ENCODE measurements at places on chromosomes 2 and 18.

- DNase-seq, result no peak
Observed at GRCh38 chr2:225326969-225327368, 72.5 kb upstream of the NYAP2 start.

DNA sequence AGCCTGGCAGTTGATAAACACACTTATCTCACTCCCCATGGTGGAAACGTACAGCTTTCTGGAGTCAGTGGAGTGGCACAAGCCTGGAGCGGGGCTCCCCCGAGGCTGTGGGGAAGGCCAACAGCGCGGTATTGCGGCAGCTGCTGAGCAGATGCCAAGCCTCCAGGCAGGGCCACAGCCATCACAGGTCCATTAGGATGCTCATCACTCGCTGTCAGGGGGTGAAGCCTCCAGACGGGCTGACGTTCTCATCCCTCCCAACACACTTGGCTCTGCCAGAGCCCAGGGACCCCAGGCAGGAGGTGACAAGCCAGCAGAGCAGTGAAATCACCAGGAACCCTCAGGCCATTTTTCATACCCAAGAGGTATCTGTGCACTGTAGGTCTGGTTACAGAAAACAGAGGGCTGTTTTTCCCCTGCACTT lies 529.2 kb upstream of the KLHL29 start:
- no peak for DNase-seq

DNA sequence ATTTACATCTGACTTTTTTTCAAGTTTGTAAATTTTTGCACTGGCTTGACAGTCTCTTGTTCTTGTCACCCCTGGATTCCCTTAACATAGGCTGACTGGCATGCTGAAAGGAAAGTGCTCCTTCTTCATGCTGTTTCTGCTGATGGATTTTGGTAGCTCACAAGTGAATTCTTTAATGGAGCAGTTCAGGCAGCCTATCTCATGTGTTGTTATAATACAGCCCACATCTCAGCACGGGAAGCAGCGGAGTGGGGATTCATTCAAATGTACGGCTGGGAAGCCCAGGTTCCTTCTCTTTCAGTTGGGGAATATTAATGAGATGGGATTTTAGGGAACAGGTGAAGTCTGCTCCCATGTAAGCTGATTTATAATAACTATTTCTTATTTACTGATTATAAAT lies 142.8 kb downstream of the CD8B2 start:
- DNase-seq, result no peak

DNA sequence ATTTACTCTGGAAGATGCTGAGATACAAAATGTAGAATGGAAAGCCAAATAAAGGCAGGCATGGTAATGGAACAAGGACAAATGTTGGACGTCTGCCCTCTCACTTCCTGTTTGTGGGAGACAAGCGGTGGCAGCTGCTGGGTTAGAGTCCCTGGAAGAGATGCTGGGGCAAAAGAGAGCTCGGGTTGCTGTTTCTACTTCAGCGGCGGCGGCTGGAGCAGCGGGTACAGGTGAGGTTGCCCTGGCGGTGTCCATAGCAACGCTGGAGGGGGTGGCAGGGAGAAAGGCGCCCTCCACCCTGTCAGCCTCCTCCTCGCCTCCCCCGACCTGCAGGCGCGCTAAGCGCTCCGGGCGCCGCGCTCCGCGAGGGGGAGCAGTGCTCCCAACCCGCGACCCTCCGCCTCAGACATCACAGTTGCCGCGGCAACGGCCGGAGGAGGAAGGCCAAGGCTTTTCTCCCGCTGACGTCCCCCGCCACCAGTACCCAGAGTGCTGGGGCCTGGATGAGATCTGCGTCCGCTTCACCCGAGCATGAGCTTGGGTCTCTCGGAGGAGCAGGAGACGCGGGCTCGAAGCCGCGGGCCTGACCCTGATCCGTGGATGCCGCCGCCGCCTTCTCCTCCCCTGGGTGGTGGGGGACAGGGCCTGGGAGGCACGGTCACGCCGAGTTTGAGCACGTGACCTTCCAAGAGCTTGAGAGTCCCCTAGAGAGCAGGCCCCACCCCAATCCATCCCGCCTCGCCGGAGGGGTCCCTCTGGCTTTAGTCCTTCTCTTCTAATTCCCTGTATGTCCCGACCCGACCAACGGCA lies 65.6 kb downstream of the NOL4 start:
- no peak for DNase-seq

DNA sequence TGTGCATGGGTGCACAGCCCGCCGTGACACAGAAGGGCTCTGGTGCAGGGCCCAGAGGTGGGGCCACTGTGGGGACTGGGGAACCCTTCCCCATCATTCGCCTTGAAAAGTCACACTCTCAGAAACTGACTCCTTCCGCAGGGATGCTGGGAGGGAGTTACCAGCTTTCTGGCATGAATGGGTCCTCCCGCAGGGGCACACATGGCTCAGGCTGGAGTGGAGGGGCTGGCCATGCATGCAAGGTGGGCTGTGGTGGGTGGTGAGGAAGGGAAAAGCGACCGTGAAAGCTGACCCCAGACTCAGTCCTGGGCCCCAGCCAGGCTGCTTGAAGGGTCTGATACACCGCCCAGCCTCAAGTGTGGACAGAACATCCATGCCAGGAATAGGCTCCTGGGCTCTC lies 201.1 kb downstream of the TNS1 start:
- no peak for DNase-seq

DNA sequence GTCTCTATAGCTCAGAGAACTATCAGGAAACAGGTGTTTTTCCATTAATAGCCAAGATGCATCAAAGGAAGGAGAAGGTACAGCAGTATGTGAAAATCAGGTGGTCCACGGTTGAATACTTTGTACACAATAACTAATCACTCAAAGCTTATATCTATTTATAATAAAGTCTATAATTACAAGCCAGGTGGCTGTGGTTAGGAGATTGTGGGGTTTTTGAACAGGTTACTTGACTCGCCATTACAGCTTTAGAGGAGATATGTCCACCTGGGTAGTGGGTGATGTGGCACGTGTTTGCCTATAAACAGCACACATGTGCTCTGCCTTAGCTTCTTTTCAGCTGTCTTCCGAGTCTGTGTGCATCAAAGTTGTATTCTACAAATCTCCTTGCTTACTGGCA lies 892.2 kb upstream of the ZEB2 start:
- DNase-seq, result no peak

DNA sequence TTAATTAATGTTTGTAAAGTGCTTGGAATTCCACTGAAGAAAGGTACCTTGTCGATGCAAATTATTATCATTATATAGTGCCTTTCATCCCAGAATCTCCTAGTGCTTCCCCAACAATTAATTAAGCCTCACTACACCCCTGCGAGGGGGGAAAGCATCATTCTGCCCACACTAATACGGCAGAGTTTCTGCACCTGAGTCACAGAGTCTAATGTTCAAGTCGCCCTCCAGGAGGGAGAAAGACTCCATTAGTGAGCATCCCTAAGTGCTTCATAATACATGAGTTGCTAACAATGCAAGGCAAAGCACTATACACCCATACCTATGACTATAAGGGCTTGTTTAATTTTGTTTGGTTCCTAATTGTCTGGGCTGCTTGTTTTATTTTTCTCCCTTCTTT lies 25.4 kb upstream of the NRP2 start:
- DNase-seq, result no peak

DNA sequence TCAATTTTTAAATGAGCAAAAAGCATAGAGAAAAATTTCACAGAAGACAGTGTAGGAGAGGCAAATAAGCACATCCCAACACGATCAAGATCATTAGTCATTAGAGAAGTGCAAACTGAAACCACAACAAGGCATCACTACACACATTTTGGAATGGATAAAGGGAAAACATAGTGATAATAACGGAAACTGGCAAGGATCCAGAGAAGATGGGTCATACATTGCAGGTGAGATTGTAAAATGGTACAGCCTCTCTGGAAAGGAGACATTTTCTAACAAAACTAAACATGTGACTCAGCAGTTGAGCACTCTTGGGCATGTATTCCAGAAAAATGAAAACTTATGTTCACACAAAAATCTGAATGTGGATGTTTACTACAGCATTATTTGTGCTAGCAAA lies 98.3 kb upstream of the TMEM17 start:
- DNase-seq, result no peak

- no peak for DNase-seq
Observed at GRCh38 chr18:75047240-75047961, 161.5 kb downstream of the PTGR3 start.

DNA sequence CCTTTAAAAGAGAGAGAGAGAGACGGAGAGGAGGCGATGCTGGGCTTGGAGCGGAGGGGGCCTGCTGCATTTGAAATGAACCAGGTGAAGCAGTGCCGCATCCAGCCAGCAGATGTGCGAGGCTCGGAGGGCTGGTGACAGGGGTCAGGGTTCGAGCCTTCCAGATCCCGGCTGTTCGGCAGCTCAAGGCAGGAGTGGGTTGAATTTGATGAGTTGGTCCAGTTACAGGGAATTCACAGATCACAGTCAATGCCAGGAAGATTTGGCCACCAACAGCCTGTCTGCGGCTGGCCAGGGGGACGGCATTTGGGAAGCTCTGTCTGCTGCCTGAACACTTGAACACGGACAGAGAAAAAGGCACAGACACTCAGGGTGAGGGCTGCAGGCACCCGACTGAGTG lies 48.6 kb downstream of the PTGR3 start:
- DNase-seq, result no peak

GRCh38 chr18:2958819-2959298 lies 54.1 kb downstream of the LPIN2 start:
- no peak for DNase-seq

DNA sequence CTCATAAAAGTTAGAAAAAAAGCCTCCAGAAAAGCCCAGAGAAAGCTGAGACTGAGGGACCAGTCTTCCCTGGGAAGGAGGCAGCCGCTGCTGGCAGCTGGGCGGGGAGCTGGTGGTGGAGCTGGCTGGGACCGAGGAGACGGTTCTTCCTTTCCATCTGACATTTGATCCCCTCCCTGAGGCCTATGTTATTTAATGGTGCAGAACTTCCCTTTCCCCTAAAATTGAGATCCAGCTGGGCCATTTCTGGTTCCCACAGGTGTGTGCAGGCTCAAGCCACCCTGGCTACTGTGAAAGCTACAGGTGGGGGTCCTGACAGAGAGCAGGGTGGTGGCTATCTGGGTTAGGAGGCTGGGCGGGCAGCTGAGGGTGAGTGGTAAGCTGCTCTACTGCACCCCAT lies 81.5 kb upstream of the FZD7 start:
- no peak for DNase-seq

DNA sequence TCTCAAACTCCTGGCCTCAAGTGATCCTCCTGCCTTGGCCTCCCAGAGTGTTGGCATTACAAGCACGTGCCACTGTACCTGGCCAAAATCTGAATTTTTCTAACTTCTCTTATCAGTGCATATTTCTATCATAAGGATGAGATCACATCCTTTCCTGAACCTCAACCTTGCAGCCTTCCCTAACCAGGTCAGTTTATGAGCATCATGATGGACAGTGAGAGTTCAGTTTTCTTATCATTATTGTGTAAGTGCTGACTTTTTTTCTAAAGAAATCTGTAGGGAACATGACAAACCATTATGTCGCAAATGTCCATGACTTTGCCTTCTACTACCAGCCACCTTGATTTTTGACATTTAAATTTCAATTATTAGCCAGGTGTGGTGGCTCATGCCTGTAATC lies 31.5 kb downstream of the MRPL33 start:
- no peak for DNase-seq

DNA sequence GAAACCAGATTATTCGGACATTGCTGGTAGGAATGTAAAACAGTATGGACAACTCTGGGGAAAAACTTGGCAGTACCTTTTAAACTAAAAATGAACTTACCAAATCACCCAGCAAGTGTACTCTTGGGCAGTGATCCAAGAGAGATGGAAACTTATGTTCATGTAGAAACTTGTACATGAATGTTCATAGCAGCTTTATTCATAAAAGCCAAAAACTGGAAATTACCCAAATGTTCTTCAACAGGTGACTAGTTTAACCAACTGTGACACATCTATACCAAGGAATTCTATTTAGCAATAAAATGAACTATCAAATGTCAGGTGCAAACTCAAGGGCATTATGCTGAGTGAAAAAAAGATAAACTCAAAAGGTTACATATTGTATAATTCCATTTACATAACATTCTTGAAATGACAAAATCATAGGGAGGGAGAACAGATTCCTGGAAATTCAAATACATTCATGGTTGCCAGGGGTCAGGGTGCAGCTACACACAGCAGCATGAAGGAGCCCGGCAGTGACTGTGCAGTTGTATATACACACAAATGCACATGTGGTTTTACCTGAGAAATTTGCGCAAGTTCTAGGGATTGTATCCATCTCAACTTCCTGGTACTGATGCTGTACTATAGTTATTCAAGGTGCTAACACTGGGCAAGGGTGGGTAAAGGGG lies 3.5 kb upstream of the RNU4ATAC start:
- DNase-seq, result no peak

GRCh38 chr2:959457-959856 lies 8.8 kb downstream of the SNTG2 start:
- DNase-seq, result no peak

DNA sequence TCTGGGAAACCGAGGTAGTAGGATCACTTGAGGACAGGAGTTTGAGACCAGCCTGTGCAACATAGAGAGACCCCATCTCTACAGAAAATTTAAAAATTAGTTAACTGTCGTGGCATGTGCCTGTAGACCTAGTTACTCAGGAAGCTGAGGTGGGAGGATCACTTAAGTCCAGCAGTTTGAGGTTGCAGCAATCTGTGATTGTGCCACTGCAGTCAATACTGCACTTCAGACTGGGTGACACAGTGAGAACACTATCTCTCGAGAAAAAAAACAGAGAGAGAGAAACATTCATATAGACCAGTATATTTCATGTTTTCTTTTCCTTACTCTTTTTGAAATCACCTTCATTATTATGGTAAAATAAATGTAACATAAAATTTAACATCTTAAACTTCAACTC lies 290.7 kb upstream of the CYP26B1 start:
- no peak for DNase-seq

DNA sequence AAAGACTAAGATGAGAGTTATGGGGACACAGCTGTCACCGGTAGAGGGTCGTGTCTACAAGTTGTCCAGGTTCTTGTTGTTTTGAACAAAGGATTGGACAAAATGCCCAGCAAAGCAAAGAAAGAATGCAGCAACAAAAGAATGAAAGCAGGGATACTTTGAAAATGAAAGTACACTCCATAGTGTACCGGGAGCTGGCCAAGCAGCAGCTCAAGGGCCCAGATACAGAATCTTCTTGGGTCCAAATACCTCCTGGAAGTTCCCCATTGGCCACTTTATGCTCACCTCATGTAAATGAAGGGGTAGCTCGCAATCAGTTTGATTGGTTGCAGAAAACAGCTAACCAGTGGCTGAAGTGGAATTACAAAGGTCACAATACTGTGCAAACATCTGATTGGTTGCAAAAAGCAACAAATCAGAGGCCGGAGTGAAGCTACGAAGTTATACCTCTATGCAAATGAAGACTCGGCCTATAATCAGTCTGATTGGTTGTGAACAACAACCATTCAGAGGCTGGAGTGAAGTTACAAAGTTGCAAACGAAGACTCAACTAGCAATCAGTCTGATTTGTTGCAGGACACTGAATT lies 474.9 kb upstream of the TMEFF2 start:
- no peak for DNase-seq

- DNase-seq, result no peak
Observed at GRCh38 chr2:226030788-226031646, 631.5 kb downstream of the NYAP2 start.
